ENCODE measurements at places on chromosomes 2 and 18. TPM values are rescaled to one million over a fixed set of nuclear protein-coding genes. Genes with fewer than 3 reads are reported as not detected.
A peak's percentile ranks its signal among the peaks of the same experiment; 100 is the strongest.

The PPP3R1 gene
- 80.0 TPM for total RNA-seq

GRCh38 chr2:27370026-27370815, at the start of the genes EIF2B4 and SNX17:
TSS of gene EIF2B4 (minus strand) at chr2:27370338. CDS start at chr2:27370314, 24 bp downstream.
TSS of gene SNX17 (plus strand) at chr2:27370616. CDS start at chr2:27370744, 128 bp downstream.
- peak within 1 kb of the TSS; percentile 88 for H3K4me3 ChIP-seq
- H3K36me3 ChIP-seq, result peaks cover 70% of the 10 kb centered on the region
- peak within 1 kb of the TSS; percentile 93 for H3K27ac ChIP-seq
- H3K27me3 ChIP-seq, result no peaks in the 10 kb centered on the region

DNA sequence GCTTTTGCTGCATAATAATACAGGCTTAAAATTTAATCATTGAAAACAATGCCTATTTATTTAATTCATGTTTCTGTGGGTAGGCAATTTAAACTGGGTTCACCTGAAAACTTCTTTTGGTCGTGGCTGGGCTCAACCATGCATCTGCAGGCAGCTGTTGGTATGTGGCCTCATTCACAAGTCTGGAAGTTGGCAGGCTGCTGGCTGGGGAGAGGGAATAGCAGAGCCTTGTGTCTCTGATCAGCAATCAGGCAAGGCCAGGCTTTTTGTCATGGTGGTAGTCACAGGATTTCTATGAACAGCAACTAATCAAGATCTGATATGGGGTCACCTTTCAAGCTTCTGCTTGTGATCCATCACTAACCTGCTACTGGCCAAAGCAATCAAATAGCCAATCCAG, 130.1 kb upstream of the KCNJ3 start:
- H3K27ac ChIP-seq, result no peak overlapping the region
- no peaks in the 10 kb centered on the region for H3K36me3 ChIP-seq
- H3K27me3 ChIP-seq, result no peaks in the 10 kb centered on the region
- DNase-seq, result no peak
- no peaks in the 10 kb centered on the region for H3K4me1 ChIP-seq

GRCh38 chr2:223797811-223798721, 39.3 kb downstream of the AP1S3 start:
- no peak overlapping the region for H3K27ac ChIP-seq
- H3K36me3 ChIP-seq, result no peaks in the 10 kb centered on the region
- H3K27me3 ChIP-seq, result no peaks in the 10 kb centered on the region
- DNase-seq, result no peak
- peaks cover 2% of the 10 kb centered on the region for H3K4me1 ChIP-seq
- no peak overlapping the region for H3K4me3 ChIP-seq

DNA sequence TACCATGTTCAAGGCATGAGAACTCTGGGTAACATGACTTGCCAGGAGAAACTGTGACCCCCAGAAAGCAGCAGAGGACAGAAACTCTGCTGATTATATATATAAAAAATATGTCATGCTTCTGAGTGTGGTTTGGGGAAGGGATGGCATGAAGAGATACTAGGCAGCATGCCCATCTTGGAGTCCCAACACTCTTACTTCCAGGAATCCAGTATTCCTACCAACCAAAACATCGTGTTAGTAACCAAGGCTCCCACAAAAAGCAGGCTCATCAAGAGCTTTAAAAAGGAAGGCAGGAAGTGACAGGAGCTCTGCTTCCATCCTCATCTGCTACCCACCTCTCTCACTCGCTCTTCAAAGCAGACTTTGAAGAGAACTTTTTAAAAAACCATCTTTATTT, 31.6 kb upstream of the TWIST2 start:
- DNase-seq, result no peak
- no peaks in the 10 kb centered on the region for H3K4me1 ChIP-seq
- no peak overlapping the region for H3K4me3 ChIP-seq

- H3K27me3 ChIP-seq, result no peaks in the 10 kb centered on the region
- no peak for DNase-seq
- peaks cover 14% of the 10 kb centered on the region for H3K4me1 ChIP-seq
- H3K36me3 ChIP-seq, result peaks cover 53% of the 10 kb centered on the region
- no peak overlapping the region for H3K4me3 ChIP-seq
These were observed 12.0 kb upstream of the IAH1 start for GRCh38 chr2:9462313-9462712.

GRCh38 chr2:43872151-43872550, 33.4 kb downstream of the ABCG8 start:
- no peaks in the 10 kb centered on the region for H3K36me3 ChIP-seq
- no peak overlapping the region for H3K4me3 ChIP-seq
- DNase-seq, result no peak
- H3K27ac ChIP-seq, result no peak overlapping the region
- H3K4me1 ChIP-seq, result no peaks in the 10 kb centered on the region
- H3K27me3 ChIP-seq, result peaks cover 23% of the 10 kb centered on the region

DNA sequence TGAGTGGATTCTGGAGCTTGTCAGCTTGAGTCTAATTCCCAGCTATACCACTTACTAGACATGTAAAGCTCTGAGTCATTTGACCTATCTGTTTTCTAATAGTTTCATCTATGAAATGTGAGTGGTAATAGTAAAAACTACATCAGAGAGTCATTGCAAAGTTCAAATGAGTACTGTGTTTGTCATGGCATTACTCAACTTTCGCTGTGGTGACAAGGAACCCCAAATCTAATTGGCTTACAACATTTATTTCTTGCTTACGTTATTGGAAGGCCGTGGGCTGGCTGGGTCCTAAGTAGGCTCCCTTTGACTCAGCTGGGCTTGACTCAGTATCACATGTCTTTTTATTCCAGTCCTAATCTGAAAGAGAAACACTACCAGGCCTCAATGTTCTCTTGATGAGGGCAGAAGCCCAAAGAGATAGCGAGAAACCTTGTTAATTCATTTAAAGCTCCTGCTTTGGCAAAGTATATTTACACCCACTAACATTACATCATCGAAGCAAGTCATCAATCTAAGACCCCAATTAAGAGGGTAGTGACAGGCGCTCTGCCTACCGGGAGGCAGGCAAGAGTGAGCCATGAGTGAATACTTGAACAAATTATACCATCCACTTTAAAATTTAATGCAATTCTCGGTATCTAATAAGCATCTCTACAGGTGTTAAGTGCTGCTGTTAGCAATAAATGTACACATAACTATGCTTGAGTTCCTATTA, 431.8 kb upstream of the SPHKAP start:
- no peaks in the 10 kb centered on the region for H3K27me3 ChIP-seq
- no peak overlapping the region for H3K4me3 ChIP-seq
- H3K36me3 ChIP-seq, result no peaks in the 10 kb centered on the region
- no peak for DNase-seq
- H3K27ac ChIP-seq, result no peak overlapping the region
- no peaks in the 10 kb centered on the region for H3K4me1 ChIP-seq

GRCh38 chr2:157336137-157337010, 10.8 kb upstream of the ERMN start:
- no peaks in the 10 kb centered on the region for H3K27me3 ChIP-seq
- H3K36me3 ChIP-seq, result peaks cover 30% of the 10 kb centered on the region
- H3K4me3 ChIP-seq, result no peak overlapping the region
- peak; percentile 36 for DNase-seq
- no peak overlapping the region for H3K27ac ChIP-seq
- peaks cover 39% of the 10 kb centered on the region for H3K4me1 ChIP-seq

- no peaks in the 10 kb centered on the region for H3K36me3 ChIP-seq
- H3K4me3 ChIP-seq, result no peak overlapping the region
These were observed 635 bp downstream of the SETBP1 start for GRCh38 chr18:44681076-44681970.

DNA sequence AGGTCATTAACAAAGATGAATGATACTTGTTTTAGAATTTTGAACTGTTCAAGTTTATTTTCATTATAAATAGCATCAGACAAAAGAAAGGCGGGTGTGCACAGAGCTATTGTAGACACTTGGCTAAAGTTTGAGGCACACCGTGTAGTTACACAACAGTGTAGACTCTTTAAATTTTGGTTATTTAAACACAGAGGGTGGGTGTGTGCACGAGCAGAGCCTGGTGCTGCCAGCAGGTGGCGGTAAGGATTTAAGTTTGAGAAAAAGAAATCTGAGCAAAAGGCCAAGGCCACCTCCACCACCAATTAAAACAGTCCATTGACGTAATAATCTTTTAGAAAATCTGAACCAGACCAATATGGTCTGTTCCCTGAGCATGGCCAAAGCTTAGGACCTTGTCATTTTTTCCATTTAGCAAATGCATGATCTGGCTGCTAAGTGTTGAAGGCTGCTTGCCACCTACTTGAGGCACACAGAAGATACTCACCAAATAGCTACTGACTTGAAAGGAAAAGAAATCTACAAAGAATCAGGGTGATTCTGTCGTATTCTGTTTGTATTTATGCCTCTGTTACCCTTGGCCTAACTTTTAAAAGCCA, 14.3 kb downstream of the COPS7B start:
- H3K36me3 ChIP-seq, result peaks cover 50% of the 10 kb centered on the region
- no peak overlapping the region for H3K27ac ChIP-seq
- peak; percentile 55 for DNase-seq
- peaks cover 4% of the 10 kb centered on the region for H3K4me1 ChIP-seq

DNA sequence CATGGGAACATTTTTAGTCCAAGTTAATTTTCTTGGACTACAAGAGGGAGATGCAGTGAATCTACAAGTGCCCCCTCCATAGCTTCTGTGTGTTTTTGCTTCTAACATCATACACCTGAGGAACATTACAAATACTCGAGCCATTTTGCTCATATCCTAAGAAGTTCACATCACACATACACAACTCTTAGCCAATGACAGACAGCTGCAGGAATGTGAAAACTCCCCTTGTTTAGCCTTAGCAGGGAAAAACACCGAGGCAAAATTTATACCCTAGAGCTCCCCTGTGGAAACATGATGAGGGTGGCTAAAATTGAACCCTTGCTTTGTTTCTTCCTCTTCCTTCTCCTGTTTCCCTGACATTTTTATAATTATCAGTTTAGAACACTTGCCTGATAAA, 928.3 kb upstream of the NRXN1 start:
- H3K4me1 ChIP-seq, result no peaks in the 10 kb centered on the region
- H3K4me3 ChIP-seq, result no peak overlapping the region
- no peak for DNase-seq
- H3K27ac ChIP-seq, result no peak overlapping the region
- H3K27me3 ChIP-seq, result no peaks in the 10 kb centered on the region
- no peaks in the 10 kb centered on the region for H3K36me3 ChIP-seq

The IL1RL1 gene
- total RNA-seq, result 0.71 TPM

- H3K4me1 ChIP-seq, result peaks cover 9% of the 10 kb centered on the region
- H3K27me3 ChIP-seq, result no peaks in the 10 kb centered on the region
- no peak overlapping the region for H3K4me3 ChIP-seq
- DNase-seq, result no peak
- no peak overlapping the region for H3K27ac ChIP-seq
These were observed 57.2 kb downstream of the MAP4K3 start for GRCh38 chr2:39379643-39380524.

Measured in activated CD4-positive, alpha-beta memory T cell treated with anti-CD3 and anti-CD28 coated beads, Interleukin-2, amount 10 ng/mL, durations not matched to agents 7 days and 5 days (primary cell).